Activated CD8-positive, alpha-beta T cell treated with anti-CD3 and anti-CD28 coated beads, Interleukin-2, amount 10 ng/mL, durations not matched to agents 7 days and 5 days (primary cell): ENCODE measurements at places on chromosomes 6 and 20.

DNA sequence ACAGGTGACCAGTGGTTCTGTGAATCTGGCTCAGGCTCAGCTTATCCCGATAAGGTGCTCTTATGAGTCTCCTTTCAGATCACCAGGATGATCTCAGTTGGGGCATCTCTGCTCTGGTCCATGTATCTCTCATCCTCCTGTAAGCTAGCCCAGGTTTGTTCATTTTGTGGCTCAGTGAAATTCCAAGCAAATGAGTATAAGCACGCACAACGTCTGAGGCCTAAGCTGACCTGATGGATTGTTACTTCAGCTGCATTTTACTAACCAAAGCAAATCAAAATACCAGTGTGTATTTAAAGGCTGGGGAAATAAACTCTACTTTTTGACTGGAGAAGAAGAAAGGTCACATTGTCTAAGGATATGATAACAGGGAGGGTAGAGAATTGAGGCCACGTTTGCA is 551.0 kb upstream of the BTBD3 start:
- no peak for DNase-seq

DNA sequence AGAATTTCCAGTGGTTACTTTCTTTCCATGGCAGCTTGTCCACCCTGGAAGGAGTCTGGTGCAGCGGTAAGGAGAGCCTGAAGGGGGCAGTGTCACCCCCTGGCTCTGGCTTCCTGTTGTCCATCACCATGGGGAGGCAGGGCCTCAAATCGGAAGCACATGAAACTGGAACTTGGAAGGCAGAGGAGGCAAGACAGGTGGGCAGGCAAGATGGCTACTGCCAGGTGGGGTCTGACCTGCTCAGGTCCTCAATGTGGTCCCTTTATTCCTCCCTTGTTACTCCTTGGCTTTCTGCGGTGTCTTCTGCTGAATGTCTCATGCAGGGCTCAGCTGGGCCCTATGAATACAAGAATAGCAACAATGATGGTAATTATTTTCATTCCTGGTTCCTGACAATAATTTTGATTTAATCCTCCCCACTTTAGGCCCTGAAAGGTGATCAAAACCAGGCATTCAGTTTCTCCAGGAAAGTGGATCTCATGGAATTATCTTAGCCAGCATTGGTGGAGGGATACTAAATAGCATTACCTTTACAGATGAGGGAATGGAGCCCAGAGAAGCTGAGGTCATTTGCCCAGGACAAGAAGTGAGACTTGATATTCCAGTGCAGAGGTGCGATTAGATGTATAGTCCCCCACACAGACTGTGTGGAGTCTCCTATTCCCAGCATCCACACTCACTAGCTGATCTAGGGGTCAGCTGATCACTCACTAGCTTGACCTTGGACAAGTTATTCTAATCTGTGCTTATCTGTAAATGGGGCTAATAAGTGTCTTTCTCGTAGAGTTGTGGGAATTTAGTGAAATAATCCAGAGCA is 17.6 kb upstream of the SNAI1 start:
- DNase-seq = peak; percentile 34

GRCh38 chr20:63342561-63343459 is 18.3 kb downstream of the CHRNA4 start:
- DNase-seq = no peak

- DNase-seq = no peak
Measured at GRCh38 chr6:145063091-145063490, 672.2 kb downstream of the EPM2A start.
